NCI-H69 (cell line): ENCODE measurements at places on chromosomes 6 and 20.

GRCh38 chr6:7669742-7670141 lies 56.2 kb upstream of the BMP6 start:
- DNase-seq, result no peak

DNA sequence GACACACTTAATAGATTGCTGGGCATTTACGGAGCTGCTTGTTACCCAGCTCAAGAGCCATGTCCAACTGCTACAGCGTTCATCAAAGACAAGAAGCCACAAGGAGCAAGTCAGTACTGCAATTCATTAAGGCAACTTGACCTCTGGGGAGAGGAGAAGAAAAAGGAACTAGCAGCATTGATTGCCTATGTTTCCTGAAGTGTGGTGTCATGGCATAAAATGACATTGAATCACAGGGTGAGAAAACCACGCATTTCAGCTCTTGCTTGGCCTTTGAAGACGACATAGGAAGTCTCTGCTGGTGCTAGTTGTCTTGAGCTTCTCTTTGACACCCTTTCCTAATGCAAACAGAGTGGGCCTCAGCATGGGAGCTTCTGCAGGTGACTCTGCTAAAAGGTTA lies 139.1 kb downstream of the CDH26 start:
- no peak for DNase-seq

DNA sequence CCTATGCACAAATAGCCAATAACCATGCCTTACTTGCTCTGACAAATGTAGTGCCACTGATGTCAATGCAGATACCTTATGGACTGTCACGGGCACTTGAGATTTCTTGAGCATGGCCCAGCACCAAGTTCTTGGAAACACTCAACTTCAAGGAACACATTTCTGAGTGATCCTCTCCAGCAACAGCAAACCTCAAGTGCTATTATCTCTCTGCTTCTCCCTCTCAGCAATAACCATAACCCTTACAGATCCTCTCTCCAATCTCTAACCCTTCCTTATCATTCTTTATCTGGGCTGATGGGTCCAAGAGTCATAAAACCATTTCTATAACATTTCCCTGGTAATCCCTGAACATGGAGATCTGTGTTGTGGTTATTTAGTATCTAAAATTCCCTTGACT lies 266.9 kb upstream of the STXBP5 start:
- DNase-seq, result no peak

- no peak for DNase-seq
Observed at GRCh38 chr6:154230910-154231595, 125.5 kb downstream of the IPCEF1 start.

GRCh38 chr20:51331481-51331880 lies 211.0 kb downstream of the NFATC2 start:
- DNase-seq, result no peak

DNA sequence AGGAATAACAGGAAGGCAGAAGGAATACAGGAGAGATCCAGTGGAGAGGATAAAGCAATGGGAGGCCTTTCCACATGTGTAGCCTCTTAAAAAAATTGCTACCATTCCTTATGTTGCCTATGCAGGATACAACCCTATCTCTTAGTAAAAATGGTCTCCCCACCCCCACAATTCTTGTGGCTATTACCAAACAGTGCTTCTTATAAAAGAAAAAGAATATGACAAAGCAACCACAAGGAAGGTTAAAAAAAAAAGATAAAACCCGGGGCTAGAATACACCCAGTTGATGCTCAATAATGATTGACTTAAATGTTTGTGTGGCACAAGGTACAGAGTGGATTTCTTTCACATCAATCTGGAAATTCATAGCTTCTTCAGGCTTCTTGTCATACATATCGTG lies 250.9 kb downstream of the HIVEP2 start:
- DNase-seq, result no peak

DNA sequence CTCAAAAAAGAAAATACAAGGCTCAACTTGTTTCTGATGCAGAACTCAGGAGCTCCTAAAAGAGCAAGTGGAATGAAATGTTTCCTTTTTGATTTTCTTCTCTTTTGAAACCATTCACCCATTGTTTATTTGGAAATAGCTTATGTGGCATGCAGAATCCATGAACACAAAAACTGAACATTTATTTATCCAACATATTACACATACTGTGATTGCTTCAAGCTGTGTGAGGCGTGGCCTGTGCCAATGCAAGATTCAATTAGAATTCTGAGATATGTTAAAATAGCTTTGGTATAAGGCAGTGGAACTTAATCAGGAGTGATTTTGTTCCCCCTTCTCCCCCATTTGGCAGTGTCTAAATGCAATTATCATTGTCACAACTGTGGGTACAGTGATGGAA lies 45.9 kb upstream of the CARMIL1 start:
- no peak for DNase-seq

- no peak for DNase-seq
Observed at GRCh38 chr6:127058027-127058426, 60.4 kb upstream of the RSPO3 start.

- DNase-seq, result no peak
Observed at GRCh38 chr6:104212977-104213668, 646.6 kb downstream of the HACE1 start.

- DNase-seq, result no peak
Observed at GRCh38 chr6:1004885-1005630, 306.8 kb upstream of the FOXQ1 start.

DNA sequence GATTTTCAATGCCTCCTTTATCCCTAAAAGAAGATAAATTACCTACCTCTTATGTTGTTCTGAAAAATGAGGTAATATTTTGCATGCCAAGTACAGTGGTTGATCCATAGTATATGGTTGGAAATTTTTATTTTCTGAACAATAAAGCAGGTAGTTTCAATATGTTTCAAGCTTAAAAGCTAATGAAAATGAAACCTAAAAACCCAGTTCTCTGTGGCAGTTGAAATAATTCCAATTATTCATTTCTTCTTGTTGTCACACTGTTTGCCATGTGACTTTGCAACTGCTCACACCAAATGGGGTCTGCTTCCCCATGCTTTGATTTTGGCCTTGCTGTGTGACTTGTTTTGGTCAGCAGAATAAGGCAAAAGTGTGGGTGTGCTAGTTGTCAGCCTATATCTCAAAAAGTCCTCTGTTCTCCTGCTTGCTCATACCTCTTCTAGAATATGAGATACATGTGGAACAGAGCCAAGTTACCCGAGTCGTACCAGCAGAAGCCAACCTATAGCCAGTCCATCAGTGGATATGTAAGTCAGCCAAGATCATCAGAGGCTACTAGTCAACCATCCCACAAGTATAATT lies 197.2 kb upstream of the THEMIS start:
- peak; percentile 84 for DNase-seq

DNA sequence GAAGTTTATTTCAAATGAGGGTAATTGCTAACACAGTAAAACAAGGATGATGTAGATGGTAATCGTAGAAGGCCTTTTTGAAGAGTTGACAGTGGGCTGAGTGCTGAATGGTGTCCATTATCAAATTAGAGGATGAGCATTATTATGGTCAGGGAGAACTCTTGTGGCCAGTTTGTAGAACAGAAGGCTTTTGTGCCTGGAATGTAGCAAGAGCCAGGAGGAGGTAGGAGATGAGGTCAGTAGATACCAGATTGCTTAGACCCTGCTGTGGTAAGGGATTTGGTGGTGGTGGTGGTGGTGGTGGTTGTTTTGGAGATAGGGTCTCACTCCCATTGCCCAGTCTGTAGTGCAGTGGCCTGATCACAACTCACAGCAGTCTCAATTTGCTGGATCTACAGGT lies 6.2 kb downstream of the CSE1L start:
- DNase-seq, result no peak

- DNase-seq, result peak; percentile 82
Observed at GRCh38 chr6:84390851-84391250, 163.4 kb upstream of the CEP162 start.

- peak; percentile 93 for DNase-seq
Observed at GRCh38 chr6:136967876-136968752, 46.0 kb downstream of the SLC35D3 start.

DNA sequence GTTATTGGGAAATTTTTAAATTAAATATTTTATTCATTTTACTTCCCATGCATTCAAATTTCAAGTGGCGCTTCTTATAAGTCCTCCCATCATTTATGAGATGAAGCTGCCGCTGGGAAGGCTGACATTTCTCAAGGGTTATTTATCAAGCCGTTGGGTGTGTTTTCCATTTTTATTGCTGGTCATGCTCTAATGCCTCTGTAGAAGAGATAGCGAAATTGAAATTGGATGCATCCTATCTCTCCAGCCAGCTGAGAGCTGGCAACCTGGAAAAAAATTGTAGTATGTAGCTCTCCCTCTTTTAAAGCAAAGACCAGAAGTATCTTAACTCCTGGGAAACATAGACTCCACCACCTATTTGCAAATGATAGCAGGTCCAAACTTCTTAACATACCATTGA lies 135.9 kb downstream of the C6orf118 start:
- DNase-seq, result no peak

DNA sequence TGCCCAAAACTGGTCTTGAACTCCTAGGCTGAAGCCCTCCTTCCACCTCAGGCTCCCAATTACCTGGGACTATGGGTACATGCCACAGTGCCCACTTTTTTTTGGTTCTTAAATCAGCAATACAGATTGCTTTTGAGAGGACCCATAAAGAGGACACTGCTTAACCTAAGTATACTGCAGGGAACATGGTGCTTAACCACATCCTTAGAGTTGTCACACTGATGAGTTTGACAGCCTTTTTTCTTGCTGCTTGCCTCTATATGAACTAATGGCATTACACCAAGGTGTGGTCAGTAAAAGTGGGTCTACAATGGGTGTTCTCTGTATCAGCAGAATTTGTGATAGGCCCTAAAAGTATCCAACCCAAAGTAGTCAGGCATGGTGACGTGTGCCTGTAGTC lies 7.2 kb upstream of the SLC35D3 start:
- no peak for DNase-seq

- no peak for DNase-seq
Observed at GRCh38 chr6:169188475-169188874, 65.2 kb downstream of the THBS2 start.

GRCh38 chr6:39059496-39060310 lies 11.1 kb downstream of the GLP1R start:
- peak; percentile 71 for DNase-seq

DNA sequence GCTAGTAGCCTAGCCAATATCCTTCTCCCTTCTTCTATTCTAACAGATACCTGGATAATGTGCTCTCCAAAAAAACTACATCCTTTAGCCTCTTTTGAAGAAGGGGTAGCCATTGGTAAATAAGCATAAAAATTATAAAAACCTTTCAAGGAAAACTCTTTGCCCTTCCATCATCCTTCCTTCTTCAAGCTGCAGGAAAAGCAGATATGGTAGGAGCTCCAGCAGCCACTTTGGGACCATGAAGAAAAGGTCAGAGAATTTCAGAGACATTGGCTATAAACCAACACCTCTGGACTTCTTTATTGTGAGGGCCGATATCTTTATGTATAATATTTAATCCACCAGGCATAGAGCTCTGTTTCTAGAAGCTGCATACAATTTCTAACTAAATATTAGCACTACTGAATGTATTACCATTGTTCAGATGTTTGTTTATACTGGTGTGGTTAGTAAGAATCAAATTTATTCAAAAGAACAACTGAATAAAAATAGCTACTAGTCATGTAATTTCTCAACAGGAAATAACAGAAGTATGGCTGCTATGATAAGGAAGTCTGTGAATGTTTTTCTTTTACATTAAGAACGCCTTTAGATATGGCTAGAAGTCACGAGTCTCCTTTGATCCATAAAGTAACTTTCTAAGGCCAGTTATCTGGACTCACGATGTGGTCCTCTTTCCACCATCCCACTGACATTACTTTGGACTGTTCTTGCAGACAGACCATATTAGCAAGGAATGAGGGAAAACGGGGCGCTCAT lies 32.2 kb downstream of the MYLK4 start:
- DNase-seq, result no peak

- DNase-seq, result no peak
Observed at GRCh38 chr20:43459022-43459942, 1.6 kb downstream of the SRSF6 start.

DNA sequence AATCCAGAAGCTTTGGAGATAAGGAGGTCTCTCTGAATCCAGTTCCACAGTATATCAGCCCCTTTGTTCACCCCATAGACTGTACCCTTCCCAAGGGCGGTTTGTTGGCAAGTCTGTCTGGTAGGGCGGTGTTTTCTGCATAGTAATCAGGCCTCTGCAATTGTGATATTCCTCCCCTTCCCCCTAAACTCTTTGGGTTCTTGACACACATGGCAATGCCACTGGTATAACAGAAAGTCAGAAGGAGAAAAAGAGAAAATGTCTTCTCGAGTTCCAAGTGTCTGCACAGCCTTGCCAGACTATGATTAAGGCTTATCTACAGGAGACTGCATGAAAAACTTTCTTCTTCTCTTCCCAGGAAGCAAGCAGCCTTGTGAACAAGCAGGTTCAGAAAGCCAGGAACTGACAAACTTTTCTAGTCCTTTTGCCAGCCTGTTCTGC lies 45.6 kb downstream of the FOXO3 start:
- no peak for DNase-seq

GRCh38 chr6:139605350-139605749 lies 230.9 kb upstream of the CITED2 start:
- DNase-seq, result no peak

DNA sequence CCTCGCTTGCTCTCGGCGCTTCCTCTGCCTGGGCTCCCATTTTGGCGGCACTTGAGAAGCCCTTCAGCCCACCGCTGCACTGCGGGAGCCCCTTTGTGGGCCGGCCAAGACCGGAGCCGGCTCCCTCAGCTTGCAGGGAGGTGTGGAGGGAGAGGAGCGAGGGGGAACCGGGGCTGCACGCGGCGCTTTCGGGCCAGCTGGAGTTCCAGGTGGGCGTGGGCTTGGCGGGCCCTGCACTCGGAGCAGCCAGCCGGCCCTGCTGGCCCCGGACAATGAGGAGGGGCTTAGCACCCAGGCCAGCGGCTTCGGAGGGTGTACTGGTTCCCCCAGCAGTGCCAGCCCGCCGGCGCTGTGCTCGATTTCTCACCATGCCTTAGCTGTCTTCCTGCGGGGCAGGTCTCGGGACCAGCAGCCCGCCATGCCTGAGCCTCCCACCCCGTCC lies 10.2 kb upstream of the SRPK1 start:
- peak; percentile 64 for DNase-seq

GRCh38 chr6:21915707-21916260 lies 322.2 kb downstream of the SOX4 start:
- DNase-seq, result peak; percentile 39

GRCh38 chr20:16395366-16395765 lies 177.9 kb downstream of the KIF16B start:
- DNase-seq, result no peak

GRCh38 chr20:4022386-4023286 lies 7.3 kb upstream of the RNF24 start:
- DNase-seq, result peak; percentile 88

- no peak for DNase-seq
Observed at GRCh38 chr6:164845773-164846172, 463.6 kb downstream of the C6orf118 start.

GRCh38 chr20:17969278-17969883 lies 563 bp downstream of the MGME1 start:
- peak; percentile 70 for DNase-seq

- DNase-seq, result peak; percentile 49
Observed at GRCh38 chr6:49328051-49328744, 134.9 kb downstream of the MMUT start.
